Activated naive CD4-positive, alpha-beta T cell treated with anti-CD3 and anti-CD28 coated beads, Interleukin-2, amount 50 U/mL, for 16 hours (primary cell): ENCODE measurements at places on chromosomes 12 and 14.

DNA sequence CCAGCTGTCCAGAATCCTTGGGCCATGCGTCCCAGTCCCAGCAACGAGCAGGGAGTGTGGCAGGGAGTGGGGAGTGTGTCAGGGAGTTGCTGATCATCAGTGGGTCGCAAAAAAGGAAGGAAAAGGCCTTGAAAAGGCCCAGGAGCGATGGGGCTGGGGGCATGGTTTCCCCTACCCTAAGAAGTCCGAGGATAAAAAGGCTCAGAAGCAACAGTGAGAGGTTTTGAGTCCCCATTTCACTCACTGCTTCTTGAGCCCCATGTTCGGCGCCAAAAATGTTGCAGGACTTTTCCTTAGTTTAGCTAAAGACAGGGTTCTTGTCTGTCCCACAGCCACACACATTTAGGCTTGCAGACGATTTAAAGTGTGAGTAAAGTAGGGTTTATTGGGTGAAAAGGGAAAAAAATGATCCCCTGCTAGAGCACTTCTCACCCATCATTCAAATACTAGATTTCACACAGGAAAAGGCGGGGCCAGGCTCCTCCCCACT, 189.5 kb downstream of the KCNC2 start:
- DNase-seq: no peak

DNA sequence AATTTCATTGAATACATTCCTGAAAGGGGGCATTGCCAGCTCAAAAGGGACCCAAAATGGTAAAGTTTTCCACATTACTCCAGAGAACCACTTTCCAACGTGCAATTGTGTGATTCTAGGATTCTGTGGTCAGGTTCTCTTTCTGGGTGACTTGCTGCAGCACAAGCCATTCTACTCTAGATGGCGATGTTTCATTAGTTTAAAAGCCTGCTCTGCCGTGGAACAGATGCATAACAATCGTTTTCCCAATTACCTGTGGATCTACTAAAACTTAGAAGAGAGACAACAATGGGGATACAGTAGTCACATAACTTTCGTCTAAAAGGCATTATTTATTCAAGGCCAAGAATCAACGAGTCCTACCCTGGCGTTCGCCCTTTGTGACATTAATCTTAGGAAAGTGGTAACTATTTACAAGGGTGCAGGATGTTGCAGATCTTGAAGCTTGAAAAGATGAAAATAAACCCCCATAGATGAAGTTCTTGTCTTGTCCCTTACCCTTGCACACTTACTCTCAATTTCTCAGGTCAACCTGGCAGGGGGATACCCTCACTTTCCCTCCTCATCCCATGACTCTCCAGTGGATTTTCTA, 400.9 kb downstream of the SNAPC1 start:
- no peak for DNase-seq

DNA sequence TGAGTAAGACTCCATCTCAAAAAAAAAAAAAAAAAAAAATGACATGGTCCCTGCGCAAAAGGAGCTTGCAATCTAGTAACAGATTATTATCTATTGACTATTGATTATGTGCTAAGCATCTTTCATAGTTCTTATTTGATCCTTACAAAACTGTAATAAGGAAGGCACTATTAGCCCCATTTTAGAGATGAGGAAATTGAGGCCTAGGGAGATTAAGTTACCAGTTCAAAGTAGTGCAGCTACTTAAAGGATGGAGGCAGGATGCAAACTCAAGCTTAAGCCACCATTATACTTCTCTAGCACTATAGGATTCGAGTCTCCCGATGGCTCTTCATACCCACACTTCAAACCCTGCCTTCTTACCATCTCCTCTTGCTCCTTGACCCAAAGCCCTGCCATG, 31.3 kb downstream of the PLXNC1 start:
- no peak for DNase-seq

DNA sequence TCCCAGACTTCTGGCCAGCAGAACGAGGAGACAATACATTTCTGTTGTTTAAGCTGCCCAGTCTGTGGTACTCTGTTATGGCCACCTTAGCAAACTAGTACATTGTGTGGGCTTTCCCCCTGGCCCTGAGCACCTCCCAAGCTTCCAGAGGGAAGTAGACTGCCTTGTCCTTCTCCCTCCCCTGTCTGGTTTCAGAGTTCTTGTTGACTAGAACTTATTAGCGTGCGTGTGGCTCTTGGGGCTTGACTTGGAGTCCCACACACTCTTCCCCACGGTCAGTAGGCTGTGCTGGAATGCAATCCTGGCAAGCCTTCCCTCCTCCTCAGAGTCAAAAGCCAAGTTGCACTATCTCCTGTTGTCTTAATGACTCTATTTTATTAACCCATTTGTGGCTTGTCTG, 27.7 kb downstream of the FBLN5 start:
- no peak for DNase-seq

DNA sequence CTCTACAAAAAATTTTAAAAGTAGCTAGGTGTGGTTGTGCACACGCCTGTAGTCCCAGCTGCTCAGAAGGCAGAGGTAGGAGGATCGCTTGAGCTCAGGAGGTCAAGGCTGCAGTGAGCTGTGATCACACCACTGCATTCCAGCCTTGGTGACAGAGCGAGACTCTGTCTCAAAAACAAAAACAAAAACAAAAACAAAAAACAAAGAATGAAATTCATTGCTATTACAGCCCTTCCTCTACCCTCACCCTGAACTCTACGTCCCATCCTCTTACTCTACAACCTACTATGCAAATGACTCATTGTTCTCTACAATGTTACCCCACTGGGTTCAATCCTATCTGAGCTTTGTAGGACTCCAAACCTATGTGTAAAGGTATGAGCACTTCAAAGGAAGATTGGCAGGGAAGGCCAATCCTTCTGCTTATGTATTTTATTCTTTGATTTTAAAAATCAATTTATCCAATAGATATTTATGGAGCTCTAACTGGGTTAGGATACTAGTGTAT, 39.3 kb downstream of the NINJ2 start:
- no peak for DNase-seq
